ENCODE measurements at places on chromosomes 6 and 20.

- DNase-seq = no peak
Measured at GRCh38 chr6:19535351-19535750, 301.8 kb upstream of the ID4 start.

DNA sequence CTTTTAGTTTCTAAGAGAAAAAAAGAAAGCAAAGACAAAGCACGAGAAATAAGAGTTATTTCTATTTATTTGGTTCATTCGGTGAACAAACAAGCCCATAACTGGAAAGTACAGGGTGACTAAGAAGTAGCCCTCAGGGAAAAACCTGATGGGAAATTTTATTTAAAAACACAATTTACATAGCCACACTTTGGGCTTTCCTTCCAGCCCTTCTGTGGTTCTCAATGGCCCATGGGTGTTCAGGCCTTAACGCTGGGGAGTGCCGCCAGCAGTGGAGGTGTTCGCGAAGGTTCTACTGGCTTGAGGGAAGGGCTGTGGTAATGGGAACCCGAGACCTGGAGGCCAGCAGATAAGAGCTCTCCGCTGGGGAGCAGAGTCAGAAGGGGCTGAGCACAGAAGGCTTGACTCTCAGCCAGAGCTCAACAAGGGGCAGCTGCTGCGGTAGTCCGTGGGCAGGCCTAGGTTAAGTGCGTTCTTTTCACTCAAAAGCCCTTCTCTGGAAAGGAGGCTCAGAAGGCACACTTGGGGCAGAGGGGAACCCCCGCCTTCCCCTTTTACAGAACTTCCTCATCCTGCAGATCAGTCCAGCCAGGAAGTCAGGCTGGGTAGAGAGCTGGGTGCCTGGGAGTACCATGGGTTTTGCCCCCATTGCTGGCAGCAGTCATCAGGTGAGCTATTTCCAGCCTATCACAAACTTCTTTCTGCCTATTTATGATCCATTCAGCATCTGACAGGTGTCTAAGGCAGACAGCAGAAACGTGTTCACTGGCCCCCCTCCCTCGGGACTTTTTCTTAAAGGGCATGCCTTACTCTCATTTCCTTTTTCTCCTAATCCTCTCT is 8.8 kb upstream of the CD83 start:
- DNase-seq = peak; percentile 91

GRCh38 chr6:133551847-133552341 is 310.7 kb downstream of the EYA4 start:
- DNase-seq = no peak

DNA sequence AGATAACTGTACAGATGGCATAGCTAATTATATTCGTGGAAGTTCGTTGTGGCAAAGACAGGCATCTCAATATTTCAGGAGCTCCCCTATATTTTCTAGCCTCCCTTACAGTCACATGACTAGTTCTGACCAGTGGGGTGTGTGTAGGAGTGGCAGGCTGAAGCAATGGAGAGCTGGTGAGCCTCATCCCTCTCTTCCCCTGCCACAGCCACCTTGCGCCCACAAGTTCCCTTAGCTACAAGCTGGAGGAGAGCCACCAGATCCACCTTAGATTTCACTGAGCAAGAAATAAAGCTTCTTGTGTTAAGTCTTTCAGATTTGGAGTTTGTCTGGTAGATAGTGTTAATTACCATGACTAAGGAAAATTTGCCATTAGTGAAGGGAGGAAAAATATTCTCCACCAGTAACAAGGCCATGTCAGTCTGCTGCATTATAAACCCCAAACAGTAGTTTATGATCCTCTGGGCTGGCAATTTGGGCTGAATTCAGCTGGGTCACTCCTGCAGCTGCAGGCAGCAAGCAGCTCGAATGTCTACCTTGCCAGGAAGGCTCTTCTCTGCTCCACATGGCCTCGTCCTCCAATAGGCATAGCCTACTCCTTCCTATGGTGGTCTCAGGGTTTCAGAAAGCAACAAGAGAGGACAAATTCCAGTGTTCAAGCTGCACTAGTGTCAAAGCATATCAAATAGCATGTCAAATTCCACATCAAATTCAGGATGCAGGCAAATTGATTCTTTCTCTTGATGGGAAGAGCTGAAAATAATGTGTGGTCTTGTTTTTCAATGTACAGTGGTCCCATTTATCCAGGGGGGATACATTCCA is 7.4 kb upstream of the RBCK1 start:
- DNase-seq = no peak

All from HL-60 (cell line).